ENCODE measurements at places on chromosomes 3 and 15. TPM values are rescaled to one million over a fixed set of nuclear protein-coding genes. Genes with fewer than 3 reads are reported as not detected.

The SAMD7 gene
- not detected for total RNA-seq

The BBX gene
- total RNA-seq = 43.8 TPM

DNA sequence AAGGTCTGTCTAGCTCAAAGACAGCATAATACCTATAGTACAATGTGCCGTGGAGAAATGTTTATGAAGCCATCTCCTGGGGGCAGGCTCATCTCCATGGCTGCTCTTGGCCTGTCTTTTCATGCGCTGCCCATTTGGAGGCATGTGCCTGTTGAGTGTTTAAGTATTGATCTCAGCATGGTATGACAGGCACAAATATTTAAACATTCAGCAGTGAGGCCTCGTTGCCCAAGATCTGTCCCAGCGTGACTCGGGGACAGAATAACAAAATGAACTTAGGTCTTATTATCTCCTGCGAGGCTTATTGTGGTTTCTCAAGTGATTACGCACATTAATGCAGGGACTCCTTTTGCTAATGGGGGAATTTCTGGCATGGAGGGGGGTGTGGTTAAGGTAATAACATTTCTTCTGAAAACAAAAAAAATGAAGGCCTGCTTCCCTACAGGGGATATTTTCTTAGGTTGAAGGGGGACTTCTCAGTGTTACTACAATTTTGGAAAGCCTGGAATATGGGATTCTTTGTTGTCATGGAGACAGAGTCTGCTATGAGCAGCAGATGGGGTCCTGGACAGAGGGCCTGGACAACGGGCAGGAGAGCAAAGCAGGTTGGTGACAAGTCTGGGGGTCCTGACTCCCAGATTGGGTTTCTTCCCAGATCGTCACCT, 4.4 kb upstream of the SLC6A1 start:
- DNase-seq = no peak

DNA sequence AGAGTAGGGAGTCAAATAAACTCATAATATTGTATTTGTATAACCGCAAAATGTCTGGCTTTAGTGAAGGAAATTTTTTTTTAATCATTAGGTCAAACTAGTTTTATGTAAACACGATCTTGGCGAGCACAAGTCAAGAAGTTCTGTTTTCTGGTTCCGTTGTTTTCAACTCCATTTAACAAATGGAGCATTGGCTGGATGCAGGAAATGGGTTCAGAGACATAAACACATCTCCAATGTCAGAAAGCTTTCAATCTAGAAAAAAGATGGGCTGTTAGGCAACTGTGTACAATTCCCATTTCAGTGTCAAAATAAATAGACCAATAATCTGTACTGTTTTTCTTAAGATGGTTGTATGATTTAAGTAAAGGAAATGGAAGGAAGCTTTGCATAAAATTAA, 292.8 kb downstream of the TBL1XR1 start:
- no peak for DNase-seq

The SRGAP3 gene
- 6.4 TPM for total RNA-seq

DNA sequence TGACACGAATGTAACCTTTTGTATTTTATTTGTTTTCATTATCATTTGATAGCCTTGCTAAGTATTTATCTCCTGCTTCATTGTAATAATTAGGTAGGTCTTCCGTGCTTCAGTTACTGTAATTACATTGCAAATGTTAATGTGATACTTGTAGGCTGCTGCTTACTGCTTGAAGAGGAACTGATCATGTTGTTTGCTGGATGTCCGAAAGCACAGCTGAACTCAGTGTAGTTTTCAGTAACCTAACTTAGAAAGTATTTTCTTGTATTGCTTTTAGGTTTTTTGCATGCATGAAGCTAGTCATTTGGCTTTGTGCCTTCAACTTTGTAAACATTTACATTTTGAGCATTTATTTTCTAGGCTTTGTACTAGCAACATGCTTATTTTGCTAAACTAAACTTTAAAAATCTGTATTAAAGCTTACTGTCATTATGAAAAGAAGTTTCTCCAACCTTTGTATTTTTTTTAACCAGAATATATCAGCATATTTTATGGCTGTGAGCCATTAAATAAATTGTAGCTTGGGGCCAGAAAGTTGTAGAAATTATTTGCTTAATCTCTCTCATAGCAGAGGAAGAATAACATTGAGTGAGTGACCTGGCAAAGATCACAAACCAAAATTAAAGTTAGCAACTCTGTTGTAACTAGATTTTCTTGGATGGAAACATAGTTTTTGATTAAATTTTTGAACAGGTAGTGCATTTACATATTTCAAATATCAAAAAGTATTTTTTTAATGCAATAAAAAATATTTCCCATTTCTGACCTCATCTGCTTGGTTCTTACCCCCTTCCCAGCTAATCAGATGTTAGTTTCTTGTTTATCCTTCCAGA, 30.7 kb downstream of the SACM1L start:
- DNase-seq = no peak

The OIP5 gene
- total RNA-seq = not detected

The EHHADH gene
- 19.2 TPM for total RNA-seq

DNA sequence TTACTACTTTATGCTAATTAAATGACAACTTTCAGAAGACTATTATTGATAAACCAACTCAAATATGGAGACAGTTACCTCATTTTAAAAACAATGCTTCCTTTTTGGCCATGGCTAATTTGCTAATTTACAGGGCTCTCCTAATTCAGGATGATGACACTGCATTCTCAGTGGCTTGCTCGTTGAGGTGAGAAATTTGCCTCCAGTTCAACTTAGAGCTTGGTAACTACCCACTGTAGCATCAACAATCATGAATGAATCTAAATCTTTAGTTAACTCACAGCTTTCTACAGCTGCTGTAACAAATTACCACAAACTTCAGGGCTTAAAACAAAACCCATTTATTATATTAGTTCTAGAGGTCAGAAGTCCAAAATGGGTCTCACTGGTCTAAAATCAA, 14.0 kb downstream of the PBRM1 start:
- DNase-seq = no peak

The FNDC3B gene
- 64.4 TPM for total RNA-seq

- DNase-seq = no peak
Observed at GRCh38 chr3:124075753-124076152, 83.8 kb upstream of the ROPN1 start.

The BCL2A1 gene
- 0.55 TPM for total RNA-seq

- DNase-seq = no peak
Observed at GRCh38 chr3:188689101-188689574, 482.6 kb upstream of the TPRG1 start.

GRCh38 chr3:42732196-42732828, 29.7 kb upstream of the HHATL start:
- DNase-seq = no peak

GRCh38 chr3:11641316-11641682, 2.4 kb downstream of the VGLL4 start:
- DNase-seq = no peak

GRCh38 chr3:23203708-23204330, 692 bp downstream of the UBE2E2 start:
- DNase-seq = peak; percentile 53

The RNU5B-1 gene
- 40.8 TPM for total RNA-seq

GRCh38 chr3:170049146-170050000, 11.6 kb downstream of the GPR160 start:
- DNase-seq = no peak

GRCh38 chr3:46127503-46127902, 80.6 kb downstream of the CCR1 start:
- no peak for DNase-seq

DNA sequence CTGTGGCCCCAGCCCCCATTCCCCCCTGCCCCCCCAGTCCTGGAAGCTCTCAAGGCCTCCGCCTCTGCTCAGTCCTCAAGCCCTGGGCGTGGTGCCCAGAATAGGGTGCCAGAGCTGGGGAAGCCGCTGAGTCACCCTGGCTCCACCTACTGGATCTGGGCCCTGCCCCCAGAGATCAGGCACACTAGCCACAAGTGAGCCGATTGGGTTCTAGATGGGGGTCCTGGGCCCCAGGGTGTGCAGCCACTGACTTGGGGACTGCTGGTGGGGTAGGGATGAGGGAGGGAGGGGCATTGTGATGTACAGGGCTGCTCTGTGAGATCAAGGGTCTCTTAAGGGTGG, 5.7 kb downstream of the EIF4G1 start:
- peak; percentile 98 for DNase-seq

The SLC6A11 gene
- total RNA-seq = not detected

The ZNF80 gene
- not detected for total RNA-seq

The LMCD1 gene
- total RNA-seq = 37.9 TPM

The WDR72 gene
- total RNA-seq = 0.10 TPM

The CHRM5 gene
- not detected for total RNA-seq

The TSEN2 gene
- total RNA-seq = 23.1 TPM

The CCDC9B gene
- total RNA-seq = 169 TPM

The EPM2AIP1 gene
- total RNA-seq = 19.1 TPM

The RAD18 gene
- 8.5 TPM for total RNA-seq

DNA sequence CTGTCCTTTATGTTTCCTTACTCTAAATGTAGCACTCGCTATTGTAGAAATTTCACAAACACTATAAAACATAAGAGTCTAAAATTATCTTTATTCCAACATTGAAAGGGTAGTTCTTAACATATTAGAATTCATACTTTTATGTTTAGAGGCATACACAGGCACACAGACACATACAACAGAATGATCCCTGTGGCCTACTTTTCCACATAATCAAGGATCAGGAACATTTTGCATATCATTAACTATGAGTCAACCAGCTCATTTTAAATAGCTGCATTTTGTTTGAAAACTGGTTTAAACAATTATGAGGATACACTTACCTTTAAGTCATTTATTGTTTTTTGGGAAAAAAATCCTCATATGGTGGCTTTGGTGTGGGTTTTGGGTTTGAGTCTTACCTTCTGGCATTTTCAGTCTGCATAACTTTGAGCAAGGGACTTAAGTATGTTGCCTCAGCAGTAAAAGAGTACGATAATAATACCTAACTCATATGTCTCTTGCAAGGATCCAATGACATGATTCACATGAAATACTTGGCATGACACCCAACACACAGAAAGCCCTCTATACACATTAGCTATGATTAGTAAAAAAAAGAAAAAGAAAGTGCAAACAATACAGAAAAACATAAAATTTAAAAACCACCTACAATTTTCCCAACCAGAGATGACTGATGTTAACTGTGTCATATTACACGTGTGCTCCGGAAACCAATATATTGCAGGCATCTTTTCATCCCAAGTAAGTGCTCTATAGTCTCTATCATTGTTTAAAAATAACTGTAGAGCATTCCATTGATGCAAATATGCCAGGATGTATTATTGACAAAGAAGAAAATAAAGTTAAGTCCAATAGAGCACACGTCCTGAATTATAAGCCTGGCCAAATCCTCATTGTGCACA, 213.1 kb upstream of the ADAMTS9 start:
- no peak for DNase-seq

GRCh38 chr15:33008284-33008995, 186.1 kb downstream of the FMN1 start:
- no peak for DNase-seq

The NEDD4 gene
- 10.5 TPM for total RNA-seq

The ALDH1A3 gene
- total RNA-seq = 6.8 TPM

DNA sequence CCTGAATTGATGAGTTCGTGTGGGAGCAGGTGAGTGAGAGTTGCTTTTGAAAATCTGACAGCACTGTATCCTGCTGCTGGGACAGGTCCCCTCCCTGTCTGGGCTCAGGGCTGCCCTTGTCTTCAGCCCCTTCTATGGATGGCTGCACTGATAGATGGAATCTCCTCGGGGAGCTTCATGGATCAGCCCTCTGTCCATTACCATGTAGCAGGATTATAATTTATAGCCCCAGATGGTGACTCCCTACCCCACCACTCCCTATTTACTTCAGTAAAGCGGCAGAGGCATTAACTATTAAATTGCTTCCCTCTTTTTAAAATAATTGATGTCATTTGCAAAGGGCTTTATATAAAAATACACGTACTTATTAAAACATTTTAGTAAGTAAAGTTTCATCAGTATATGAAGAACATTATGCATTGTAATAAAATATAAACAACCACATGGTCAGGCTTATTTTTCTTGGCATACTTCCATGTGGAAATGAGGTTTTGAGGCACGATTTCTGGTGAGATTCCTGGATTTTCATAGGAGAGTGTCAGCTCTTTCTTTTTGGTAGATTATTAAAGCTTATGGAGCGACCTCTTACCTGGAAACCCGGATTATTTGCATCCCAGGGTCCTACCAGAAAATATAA, 38.5 kb downstream of the MAP3K13 start:
- DNase-seq = no peak

DNA sequence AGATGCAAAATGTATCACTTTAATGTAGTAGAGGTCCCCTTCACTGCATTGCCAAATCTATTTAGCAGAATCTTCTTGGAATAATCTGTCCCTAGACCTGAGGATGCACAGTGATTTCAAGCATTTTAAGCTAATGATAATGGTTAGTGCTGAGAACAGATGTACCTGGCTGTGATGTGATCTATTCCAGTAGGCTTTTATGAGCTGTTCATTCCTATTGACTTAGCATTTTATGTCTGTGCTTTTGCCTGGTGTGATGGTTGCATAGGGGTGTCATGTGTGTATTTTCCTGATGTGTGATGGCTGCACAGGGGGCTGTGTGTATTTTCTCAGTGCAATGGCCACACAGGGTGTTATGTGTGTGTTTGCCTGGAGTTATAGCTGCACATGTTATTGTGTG, 272.9 kb downstream of the TIGIT start:
- DNase-seq = no peak

- DNase-seq = no peak
Observed at GRCh38 chr3:119627461-119627860, 29.8 kb downstream of the PLA1A start.

DNA sequence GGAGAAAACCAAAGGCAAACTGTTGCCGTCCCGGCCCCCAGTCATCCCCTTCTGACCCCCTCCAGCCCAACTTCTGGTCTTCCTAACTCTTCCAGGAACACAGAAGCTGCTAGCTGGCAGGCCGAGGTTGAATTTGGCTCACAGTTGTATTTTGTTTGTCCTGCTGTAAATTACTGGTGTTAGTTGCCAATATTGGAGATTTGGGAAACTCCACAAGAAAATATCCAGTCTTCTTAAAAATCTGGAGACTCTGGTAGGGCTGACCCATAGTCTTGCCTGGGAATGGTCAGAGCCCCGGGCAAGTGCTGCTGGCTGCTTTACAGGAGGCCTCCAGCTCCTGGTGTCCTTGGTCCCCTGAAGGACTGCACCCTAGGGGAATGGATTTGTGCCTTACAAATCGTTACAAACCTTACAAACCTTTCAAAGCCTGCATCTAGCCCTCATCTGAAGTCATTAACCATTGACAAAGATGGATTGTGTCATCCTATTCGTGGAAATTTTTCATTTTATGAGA, 112.0 kb upstream of the MCTP2 start:
- peak; percentile 68 for DNase-seq

GRCh38 chr3:176769547-176770190, 427.6 kb downstream of the TBL1XR1 start:
- DNase-seq = no peak

DNA sequence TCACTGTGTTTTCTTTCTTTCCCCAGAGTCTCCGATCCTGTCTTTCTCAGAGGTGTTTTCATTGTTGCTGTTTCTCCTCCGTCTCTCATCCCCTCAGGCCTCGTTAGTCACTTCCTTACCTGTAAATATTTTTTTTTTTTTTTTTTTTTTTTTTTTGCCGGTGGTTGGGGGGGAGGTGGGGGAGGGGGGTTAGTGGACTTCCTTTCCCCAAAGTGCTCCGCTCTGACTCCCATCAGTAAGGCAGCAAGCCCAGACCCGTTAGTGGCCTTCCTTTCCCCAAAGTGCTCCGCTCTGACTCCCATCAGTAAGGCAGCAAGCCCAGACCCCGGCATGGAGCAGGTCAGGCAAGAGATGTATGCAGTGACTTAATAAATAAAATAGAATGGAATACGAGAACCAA, 97.1 kb upstream of the TNFAIP8L3 start:
- no peak for DNase-seq

The CCR9 gene
- not detected for total RNA-seq

- DNase-seq = no peak
Observed at GRCh38 chr3:143226678-143227291, 107.2 kb downstream of the CHST2 start.

Measured in left ventricle myocardium superior (tissue), 1 donor.